Muscle of leg (tissue), 16 donors: ENCODE measurements at places on chromosomes 6 and 20. TPM values are rescaled to one million over a fixed set of nuclear protein-coding genes. Genes with fewer than 3 reads are reported as not detected.

BPIFB1 gene
- total RNA-seq = not detected

ARFGEF3 gene
- total RNA-seq = 1.1 TPM

XPO5 gene
- 17.2 TPM for total RNA-seq

CNPY3 gene
- total RNA-seq = 16.8 TPM

HLA-DQA2 gene
- 0.13 TPM for total RNA-seq

GLP1R gene
- total RNA-seq = under 0.01 TPM

CPNE5 gene
- total RNA-seq = 4.9 TPM

SMPDL3A gene
- total RNA-seq = 10.2 TPM

PPP1R16B gene
- total RNA-seq = 5.5 TPM

SLC17A9 gene
- total RNA-seq = 1.7 TPM

ZNF311 gene
- total RNA-seq = 2.3 TPM

OXT gene
- 0.66 TPM for total RNA-seq

THBS2 gene
- 119 TPM for total RNA-seq

TFAP2D gene
- not detected for total RNA-seq

GPX5 gene
- total RNA-seq = not detected

CENPW gene
- 10.0 TPM for total RNA-seq
